ENCODE measurements at places on chromosomes 12 and 14.

- no peak for DNase-seq
Observed at GRCh38 chr12:29103539-29103974, 45.5 kb upstream of the FAR2 start.

- no peak for DNase-seq
Observed at GRCh38 chr12:79597910-79598309, 92.9 kb downstream of the PAWR start.

DNA sequence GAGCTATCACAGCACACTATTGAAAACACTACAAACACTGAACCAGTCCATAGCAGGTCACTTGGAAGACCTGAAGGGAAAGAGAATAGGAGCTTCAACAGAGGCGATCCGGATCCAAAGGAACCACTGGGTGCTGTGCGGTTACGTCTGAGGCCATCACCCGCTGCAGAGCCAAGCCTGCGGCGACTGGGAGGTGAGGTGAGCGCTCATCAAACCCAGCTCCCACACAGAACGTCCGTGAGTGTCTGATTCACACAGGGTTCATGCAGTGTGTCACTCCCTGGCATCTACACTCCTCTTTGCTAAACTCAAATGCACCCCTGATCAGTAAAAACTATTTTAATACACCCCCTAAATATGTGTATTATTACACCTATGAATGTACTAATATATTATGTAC, 64.1 kb downstream of the TMEM132D start:
- no peak for DNase-seq

- no peak for DNase-seq
Observed at GRCh38 chr14:28629328-28630004, 137.1 kb upstream of the FOXG1 start.

DNA sequence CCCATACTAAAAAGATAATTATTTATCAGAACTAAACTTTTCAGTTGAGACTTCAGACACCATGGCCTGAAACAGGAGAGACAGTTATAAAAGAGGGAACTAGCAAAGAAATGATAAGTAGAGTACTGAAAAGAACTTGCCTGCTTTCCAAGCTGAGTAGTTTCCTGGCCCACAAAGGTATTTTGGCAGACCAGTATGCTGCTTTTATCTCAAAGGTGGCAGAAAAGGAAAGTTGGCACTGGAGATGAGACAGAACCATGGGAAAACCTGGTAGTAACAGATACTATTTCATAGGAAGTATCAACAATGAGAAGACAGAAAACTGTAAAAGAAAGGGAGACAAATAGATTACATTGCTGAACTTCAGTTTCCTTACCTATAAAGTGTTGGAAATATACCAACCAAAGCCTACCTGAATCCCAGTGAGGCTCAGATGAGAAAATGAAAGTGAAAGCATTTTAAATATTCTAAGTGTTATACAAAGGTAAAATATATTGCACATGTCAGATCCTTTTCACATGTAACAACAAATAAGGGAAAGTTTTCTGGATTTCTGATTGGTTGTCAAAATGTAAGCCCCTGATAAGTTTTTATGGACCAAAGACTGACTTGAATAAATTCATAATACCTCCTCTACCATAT, 155.3 kb upstream of the FSCB start:
- no peak for DNase-seq

DNA sequence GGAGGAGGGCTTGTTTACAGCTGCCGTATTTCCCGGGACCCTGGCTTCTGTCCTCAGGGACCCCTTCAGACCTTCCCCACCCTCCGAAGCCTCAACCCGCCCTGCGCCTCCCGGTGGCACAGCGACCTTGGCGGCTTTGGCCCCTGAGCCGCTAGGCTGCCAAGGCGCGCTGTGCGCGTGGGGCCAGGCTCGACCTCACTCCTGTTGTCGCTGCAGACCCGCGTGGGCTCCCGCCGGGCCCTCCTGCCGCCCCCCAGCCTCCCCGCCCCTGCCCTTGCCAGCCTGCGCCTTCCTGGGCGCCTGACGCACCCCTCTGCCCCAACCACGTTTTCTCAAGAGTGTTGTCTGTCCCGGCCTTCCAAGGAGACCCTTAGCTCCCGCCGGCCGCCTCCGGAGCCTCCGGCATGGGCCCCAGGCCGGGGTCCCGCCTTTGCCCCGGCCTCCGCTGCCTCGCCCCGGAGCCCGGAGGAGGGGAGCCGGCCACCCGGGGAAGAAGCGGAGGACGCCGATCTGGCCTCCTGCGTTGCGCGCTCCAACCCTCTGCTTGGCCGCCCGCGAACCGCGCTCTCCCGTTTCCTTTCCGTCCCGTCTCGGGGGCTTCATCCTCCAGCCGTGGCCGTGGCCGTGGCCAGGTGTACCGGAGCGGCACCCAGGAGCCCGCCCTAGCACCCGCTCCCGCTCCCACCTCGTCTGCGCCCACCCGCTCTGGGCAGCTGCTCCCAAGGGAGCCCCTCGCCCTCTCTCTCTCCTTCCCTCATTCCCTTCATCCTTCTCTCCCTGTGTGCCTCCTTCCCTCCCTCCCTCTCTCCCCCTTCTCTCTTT, 19.9 kb downstream of the PPP2R5C start:
- DNase-seq: no peak

- DNase-seq: no peak
Observed at GRCh38 chr12:111745211-111745610, 21.5 kb upstream of the ALDH2 start.

DNA sequence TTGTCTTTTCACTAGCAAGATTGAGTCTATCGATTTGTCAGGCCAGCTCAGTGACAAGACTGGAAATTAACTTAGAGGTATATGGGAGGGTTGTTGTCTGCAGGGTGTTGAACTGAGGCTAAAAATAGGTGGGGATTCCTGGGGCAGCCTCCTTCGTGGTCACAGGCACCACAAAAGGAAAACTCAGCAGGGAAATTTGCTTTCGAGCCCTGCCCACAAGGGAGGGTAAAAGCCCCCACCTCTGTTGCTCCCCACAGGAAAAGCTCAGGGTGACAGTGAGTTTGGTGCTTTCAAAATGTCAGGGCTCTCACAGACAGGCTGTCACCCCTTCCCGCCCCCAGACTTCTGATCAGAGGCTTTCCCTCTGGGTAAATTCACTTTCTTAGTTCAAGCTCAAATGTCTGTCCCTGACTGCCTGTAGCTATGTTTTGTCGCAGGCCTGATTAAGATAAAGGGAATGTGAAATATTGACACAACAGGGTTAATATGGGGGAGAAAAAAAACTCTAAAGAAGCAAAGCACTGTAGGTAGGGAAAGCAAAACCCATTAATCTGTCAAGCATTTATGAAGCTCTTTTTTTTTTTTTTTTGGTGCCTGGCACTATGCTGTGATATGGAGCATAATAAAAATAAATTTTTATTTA, 11.7 kb upstream of the NFKBIA start:
- DNase-seq: no peak

DNA sequence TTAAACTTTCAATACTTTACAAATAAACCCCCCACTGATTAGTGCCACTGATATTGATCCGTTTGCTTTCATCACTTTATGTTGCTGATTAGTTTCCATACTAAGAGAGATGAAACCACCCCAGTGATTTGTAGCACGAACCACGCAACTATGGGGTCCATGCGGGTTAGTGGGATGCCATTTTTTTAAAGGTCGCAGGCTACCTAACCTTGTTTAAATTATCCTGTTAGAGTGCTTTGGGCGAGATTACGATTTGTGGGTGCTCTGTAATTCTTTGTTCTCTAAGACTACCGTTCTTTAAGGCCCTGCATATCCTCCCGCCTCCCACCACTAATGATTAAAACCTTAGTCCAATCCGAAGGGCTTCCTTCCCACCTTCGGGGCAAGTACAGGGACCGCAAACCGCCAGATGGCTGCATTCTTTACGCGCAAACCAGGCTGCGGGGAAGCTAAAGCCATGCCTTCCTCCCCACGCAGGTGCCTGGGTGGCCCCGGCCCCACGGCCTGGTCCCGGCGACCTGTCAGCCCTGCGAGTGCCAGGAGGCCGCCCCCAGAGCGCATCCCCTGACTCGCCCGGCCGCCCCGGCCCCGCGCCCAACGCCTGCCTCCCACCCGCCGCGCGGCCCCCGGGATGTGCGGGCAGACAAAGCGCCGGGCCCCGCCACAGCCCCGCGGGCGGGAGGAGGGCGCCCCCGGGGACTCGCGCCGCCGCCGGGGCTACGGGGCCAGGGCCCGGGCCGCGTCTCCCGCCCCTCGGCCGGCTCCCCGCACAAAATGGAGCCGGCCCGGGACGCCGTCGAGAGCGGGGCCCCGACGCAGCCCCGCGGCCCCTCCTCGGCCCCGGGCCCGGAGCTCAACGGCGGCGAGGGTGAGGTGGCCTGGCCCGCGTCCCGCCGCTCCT, 759 bp downstream of the NFYB start:
- peak; percentile 63 for DNase-seq

- DNase-seq: no peak
Observed at GRCh38 chr12:1507308-1507707, 87.1 kb downstream of the FBXL14 start.

DNA sequence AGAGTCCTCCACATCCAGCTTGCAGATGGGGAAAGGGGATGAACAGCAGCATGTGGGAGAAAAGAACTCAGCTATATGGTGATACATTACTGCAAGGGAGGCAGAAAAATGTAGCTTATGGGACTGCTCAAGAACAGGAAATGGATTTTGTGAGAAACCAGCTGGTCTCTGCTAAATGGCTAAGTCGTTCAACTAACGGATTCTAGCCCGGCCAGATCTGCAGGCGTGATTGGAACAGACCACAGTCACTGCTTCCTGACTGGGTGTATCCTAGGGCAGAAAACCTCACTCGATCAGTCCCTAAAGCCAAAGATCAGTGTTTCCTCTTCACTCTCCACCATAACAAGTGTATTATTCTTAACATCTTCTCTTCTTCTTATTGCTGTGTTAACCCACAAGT, 8.1 kb upstream of the PTGDR start:
- no peak for DNase-seq

DNA sequence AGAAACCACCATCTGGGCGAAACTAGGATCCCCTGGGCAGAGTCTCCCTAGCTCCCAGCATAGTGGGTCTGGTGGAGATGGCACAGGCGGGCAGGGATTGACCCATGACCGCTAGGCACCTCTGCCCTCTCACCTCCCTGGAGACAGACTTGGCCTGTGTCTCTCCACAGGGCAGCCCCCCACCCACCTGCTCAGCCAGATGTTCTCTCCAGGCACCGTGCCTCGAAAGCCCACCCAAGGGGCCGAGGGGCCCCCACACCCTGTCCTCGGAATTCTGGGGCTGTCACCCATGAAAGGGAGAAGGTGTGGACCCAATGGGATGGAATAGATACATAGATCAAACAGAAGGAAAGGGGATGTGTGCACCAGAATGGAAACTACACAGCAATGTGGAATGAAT, 229.1 kb upstream of the RTL1 start:
- DNase-seq: no peak

DNA sequence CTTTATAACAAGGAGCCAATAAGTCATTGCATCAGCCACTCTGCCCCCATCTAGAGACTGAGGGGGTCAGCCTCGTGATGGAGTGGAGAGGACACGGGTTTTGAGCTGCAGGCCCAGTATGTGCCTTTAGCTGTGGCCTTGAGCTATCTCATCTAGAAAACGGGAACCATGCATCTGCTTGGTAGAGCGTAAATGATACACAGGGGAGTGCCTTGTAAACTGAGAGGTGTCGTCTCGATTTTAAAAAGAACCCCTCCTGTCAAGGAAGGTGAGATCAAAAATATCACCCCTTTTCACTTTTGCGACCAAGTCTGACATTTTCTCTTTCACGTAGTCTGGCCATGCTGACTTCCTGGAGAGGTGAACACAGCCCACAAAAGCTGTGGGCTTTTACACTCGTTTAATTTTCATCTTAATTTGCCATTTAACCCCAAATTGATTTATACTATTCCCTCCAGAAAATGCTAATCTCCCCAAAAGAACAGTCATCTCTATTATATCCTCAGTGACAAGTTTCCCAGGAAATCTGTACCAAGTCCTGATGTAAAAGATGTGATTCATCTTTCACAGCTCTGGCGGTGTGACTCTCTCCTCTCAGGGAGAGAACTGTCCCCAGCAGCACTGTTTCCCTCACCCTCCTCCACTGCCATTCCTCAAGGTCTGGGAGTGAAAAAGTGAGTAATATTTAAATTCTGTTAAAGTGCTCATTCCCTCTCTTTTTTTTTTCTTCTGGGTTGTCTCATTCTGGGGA, 30.6 kb downstream of the VCPKMT start:
- DNase-seq: no peak

DNA sequence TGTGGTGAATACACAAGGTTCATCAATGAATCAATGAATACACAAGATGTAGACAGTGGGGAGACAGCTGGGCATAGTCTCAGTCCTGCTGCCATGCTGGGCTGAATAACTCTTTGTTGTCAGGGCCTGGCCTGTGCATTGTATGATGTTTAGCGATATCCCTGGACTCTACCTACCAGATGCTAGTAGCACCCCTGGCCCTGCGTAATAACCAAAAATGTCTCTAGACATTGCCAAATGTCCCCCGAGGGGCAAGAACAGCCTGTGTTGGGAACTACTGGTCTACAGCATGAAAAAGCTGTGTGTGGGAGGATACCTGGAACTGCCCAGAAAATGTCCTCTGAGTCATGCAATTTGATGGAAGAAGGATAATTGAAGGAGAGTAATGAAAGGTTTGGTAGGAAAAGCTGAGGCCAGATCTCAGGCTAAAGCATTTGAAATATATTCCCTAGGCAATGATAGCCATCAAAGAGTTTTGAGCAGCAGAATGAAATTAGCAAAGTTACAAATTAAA, 128.2 kb downstream of the TMEM30B start:
- no peak for DNase-seq

- DNase-seq: no peak
Observed at GRCh38 chr12:109212460-109213115, 96.2 kb downstream of the ACACB start.

All from mesothelial cell of epicardium (in vitro differentiated cells).